ENCODE measurements at places on chromosomes 4 and X.

DNA sequence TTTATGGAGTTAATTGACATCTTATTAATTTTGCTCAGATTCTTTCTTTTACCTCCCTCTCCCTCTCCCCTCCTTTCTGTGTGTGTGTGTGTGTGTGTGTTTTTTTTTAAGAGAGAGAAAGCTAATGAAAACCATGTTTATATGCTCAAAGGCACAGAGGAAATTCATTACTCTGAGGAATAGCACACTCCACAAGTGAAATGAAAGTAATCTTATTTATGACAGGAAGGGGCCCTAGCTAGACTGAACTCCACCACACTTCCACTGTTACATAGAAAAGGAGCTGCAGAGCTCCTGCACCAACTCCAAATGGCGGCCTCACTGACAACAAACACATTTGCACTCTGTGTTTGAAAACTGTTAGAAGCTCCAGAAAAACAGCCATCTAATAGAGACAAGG lies 150.6 kb downstream of the RASL11B start:
- DNase-seq: no peak

- DNase-seq: no peak
These were observed 81.5 kb downstream of the COX18 start for GRCh38 chr4:72987741-72988729.

DNA sequence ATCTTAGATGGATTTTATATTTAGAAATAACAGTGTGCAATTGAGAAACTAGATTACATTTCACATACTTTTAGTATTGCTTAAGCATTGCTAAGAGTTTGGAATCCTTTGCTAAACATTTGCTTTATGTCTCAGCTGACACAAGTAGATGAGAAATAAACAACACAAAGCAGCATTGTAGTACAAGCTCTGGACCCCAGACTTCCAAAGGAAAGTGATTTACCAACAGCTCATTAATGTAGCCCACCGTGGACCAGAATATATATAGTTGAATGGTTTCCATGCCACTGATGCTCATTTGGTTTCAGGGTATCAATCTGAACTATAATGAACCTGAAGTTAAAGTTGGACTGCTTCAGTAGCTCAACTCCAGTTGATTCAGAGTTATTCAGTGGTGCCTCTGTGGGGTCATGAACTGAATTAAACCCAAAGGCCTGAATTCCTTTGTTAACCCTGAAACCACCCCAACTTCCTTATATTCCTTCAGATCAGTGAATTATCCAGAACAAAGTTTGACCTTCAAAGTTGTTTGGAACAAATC lies 132.1 kb upstream of the NEIL3 start:
- no peak for DNase-seq

- DNase-seq: peak; percentile 78
These were observed 96.5 kb downstream of the ARHGAP10 start for GRCh38 chr4:147828331-147828905.

GRCh38 chr4:52628543-52628942 lies 30.6 kb downstream of the USP46 start:
- DNase-seq: no peak

DNA sequence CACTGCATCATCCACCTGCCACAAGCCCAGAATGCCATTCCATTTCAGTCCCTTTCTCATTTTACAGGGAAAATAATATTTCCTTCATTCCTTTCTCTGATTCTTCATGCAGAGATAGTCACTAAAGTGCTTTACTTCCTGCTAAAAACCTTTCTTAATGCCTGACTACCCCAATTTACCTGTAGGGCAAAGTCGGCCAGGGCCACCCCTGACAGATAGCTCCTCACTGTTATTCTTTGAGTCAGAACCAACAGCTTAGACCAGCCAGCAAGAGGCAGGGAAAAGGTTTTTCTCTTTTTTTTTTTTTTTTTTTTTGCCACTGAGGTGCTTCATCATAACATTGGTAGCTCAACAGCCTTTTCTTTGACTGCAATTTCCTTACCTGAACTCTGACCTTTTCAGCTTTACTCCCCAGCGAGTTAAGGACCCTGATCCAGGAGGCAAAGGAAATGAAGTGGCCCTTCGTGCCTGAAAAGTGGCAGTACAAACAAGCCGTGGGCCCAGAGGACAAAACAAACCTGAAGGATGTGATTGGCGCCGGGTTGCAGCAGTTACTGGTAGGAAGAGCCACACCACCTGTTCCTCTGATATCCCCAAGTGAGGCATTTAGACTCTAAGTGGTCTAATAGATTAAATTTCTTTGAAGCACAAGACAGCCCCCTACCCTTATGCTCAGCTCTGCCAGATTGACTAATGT lies 85.0 kb downstream of the ALPK1 start:
- DNase-seq: no peak

- DNase-seq: peak; percentile 62
These were observed 28.7 kb downstream of the IL13RA1 start for GRCh38 chrX:118756101-118756500.

GRCh38 chrX:27915617-27916016 lies 65.6 kb downstream of the DCAF8L1 start:
- DNase-seq: peak; percentile 2

DNA sequence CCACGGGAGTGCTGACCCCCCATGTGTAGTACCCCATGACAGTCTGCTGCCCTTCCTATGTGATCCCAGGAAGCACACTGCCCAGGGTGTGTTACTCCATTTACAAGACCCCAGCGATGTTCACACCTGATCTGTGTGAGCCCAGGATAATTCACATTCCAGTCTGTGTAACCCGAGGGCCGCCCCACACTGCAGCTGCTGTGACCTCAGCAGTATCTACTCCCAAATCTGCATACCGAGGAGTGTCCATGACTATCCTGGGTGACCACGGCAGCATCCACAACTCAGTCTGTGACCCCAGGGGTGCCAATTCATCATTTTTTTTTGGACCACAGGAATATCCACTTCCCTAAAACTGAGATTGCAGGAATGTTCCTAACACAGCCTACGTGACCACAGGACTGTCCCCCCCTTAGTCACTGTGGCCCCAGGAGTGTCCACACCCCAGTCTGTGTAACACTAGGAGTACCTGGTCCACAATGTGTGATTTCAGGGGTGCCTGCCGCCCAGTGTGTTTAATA lies 7.8 kb upstream of the GLOD5 start:
- no peak for DNase-seq

GRCh38 chrX:38850807-38851544 lies 49.7 kb downstream of the MID1IP1 start:
- DNase-seq: no peak

GRCh38 chr4:159398236-159398638 lies 295.4 kb downstream of the RAPGEF2 start:
- no peak for DNase-seq
